Fibroblast of the aortic adventitia (primary cell): ENCODE measurements at places on chromosomes 7 and 10.

DNA sequence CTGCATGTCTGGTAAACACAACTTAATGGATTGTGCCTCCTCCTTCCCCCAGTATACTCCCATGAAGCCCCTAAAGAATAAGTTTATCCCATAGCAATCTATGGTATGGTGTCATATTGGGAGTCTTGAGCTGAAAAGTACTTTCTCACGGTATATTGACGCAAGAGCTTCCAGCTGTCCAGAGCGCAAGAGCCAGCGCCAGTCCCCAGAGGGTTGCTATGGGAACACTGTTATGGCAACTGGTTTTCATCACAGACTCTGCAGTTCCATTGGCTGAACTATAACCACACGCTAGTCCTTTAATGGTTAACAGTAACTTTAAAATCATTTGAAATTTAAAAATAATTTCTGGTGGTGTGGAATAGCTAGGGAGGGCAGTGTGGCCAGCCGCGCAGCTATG is 46.9 kb downstream of the PRPF18 start:
- DNase-seq = peak; percentile 91

GRCh38 chr10:133167693-133168616 is 7.9 kb downstream of the KNDC1 start:
- no peak for DNase-seq

DNA sequence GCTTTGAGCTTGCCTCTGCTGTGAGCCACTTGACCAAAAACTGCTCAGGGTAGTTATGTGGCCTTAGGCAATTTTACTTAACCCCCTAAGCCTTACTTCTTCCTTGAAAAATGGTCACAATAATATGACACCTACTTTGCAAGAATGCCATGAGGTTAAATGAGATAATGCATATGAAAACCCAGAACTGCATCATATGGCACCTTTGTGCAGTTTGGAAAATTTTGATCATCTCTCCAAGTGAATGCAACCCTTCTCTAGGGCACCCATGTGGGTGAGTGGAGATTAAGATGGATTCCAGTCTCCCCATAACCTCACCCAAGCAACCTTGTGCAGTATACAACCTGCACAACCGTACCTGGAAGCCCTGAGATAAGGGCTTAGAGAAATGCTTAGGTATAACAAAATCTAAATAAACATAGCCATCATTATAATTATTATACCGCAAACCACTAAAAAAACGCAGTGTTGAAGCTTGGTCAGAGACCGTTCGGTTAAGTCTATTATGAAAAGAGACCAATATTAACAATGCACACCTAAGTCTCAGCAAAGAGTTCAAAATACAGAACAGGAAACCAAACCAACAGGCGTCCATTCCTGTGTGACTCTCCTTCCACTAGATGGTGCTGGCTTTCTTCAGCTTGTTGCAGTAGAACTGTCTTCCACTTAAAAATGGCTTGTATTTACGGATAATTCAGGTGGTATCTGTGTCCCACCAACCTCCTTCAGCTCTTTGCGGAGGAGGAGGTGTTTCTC is 21.0 kb upstream of the ASB15 start:
- DNase-seq = peak; percentile 70

GRCh38 chr7:42175834-42176723 is 60.9 kb downstream of the GLI3 start:
- no peak for DNase-seq

DNA sequence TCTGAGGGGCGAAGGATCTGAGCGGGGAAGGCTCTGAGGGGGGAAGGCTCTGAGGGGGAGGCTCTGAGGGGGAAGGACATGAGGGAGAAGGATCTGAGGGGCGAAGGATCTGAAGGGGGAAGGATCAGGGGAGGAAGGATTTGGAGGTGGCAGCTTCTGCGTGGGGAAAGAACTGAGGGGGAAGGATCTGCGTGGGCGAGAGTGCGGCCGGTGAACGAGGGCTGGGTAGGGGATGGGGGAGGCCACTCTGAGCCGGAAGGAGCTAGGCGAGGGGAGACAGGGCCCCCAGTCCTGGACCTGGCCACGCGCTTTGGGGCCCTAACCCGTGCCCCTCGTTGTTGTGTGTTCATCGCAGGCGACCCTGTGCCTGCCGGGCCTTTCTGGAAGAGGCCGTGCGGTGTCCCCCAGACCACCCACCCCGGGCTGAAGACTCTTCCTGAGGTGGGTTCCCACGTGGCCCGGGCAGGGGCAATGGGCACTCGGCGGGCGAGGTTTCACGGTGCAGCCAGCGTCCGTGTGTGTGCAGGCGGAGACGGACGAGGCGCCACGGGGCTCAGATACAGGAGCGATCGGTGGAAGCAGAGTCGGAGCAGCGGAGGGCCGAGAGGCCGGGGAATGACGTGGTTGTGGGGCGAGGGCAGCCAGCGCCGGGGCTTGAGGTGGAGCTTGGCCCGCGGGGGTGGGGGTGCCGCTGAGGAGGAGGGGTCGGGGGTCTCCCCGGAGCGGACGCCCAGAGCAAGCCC is 2.0 kb downstream of the CALY start:
- DNase-seq = no peak

DNA sequence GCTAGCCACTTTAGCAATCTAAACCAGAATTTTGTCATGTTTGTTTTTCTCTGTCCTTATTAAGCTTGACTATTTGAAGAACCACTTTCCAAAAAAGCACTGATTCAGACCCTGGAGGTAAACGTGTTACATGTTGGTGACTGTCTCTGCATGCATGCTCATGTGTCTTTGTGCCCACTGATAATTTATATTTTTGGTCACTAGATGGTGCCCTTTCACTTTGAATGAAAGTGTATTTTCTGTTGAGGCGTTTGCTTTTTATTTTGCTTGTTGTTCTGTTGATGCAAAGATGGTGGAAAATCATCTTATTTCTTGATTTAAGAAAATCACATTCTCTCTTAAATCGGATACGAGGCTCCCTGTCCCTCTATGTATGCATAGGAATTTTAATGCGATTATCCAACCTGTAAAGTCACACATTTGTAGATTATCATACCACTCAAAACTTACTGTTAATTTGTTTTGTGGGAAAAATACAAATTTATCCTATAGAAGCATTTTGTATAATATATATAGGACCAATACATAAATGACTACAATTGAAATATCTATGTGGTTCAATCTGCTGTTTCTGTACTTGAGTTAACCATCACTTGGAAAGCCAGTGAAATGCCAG is 269.3 kb downstream of the BICC1 start:
- DNase-seq = peak; percentile 72

DNA sequence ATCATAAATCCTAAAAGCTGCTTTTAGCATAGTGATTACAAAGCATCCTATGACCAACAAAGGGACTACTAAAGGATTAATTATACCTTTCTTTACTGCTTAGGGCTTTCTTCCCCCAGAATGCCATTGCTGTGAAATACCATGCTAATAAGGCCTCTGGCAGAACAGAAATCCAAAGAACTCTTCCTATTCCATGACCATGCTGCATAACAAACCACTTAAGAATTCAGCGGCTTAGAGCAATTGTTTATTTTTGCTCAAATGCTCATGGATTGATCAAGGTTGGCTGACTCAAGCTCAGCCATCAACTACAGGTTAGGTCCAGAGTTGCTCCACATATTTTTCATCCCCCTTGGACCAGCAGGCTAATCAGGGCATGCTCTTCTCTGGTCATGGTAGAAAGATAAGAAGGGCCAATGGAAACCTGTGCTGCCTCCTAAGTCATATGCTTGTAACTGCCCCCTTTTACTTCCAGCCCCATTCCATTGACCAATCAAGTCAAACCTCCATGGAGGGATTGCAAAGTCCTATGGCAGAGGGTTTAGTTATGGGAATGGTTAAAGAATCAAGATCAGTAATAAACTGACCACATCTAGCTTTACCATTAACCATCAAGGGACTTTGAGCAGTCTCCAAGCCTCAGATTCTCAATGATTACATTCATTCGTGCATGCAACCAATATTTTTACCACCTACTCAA is 244.4 kb upstream of the FZD1 start:
- DNase-seq = no peak

DNA sequence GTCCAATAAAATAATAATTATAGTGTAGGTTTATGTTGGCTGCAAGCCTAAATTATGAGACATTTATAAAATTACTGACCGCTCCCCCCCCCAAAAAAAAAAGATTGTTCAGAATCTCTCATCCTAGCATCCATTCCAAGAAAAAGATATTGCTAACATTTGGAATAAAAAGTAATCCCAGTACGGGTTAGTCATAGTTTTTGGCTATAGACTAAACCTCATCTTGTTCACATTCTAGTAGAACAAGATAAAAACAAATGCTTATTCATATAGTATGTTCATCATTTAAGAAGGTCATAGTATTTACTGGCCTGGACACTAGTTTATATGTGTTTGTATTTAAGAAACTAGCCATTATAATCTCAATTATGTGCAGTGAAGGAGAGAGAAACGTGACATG is 44.0 kb downstream of the ADK start:
- peak; percentile 82 for DNase-seq

GRCh38 chr10:127690176-127690835 is 46.7 kb upstream of the FOXI2 start:
- no peak for DNase-seq

DNA sequence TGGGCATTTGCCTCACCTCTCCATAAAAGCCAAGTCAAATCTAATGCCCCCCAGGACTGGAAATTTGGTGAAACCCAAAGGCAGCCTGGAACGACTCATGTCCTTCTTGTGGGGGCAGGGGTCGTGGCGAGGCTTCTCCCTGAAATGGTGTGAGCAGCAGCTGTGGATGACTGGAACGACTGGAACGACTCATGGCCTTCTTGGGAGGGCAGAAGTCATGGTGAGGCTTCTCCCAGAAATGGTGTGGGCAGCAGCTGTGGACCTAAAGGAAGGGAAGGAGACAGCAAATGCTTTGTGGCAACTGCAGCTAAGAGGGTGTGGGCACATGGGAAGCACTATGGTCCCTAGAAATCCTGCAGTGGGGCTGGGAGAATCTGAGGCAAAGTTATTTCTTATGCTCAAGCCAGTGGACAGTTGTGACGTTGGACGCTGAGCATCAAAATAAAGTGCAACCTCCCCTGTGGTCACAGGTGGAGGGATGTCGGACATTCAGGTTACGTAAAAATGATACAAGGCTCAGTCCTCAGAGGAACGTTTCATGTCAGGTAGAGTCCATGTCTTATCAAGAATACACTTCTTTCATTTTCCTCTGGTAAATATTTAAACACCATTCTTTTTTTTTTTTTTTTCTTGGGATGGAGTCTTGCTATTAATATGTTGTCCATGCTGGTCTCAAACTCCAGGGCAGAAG is 107.0 kb upstream of the KIF5B start:
- no peak for DNase-seq

DNA sequence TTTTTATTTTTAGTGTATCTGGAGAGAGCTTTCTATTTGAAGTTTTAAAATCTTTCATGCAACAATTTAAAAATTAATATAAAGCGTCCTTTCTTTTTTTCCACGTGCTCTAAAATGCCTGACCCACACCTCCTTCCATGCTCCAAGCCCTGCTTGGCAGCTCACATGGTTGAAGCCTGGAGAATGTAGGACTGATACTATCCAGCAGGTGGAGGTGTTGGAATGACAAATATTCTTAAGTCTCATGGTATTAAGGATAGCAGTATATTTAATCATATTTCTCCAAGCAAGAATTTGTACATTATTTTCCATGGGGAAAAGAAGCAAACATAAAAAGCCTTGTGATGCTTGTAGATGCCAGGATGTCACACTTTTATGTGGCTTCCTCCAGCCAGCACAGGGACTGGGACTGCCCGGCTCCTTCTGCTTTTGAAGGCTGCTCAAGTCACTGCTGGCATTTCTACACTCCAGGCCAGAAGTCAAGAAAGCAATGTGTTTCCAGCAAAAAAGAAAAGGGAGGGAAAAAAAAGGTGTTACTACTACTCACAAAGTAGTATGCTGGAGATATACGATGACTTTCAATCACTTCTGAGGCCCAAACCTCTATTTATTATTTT is 49.7 kb downstream of the BZW2 start:
- DNase-seq = peak; percentile 81

- DNase-seq = no peak
These were observed 73.8 kb upstream of the FAM180A start for GRCh38 chr7:135822376-135822775.

DNA sequence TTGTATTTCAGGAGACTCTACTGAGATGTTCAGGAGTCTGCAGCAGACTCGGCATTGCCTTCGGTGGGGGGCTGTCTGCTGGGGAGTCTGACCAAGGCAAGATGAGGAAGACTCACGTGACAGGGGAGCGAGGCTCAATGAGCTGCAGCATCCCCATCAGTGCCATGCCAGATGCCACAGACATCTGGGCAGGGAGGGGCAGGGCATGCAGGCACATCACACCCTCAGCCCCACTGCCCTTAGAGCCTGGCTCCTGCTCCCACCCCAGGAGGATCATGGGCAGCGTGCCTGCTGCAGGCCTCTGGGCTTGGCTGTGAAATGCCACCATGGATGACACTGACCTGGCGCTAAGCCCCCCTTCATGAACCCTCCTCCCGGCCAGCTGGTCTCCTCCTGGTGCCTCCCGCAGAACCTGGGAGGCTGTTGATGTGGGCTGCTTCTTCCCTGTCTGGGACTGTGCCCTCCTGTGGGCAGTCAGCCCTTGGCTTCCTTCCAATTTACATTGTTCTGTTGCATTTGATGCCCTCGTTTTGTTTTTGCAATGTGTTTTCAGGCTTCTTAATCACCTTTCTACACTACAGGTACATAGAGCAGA is 235.0 kb downstream of the PAXIP1 start:
- DNase-seq = no peak

GRCh38 chr7:18541181-18541870 is 45.8 kb downstream of the HDAC9 start:
- DNase-seq = peak; percentile 55

DNA sequence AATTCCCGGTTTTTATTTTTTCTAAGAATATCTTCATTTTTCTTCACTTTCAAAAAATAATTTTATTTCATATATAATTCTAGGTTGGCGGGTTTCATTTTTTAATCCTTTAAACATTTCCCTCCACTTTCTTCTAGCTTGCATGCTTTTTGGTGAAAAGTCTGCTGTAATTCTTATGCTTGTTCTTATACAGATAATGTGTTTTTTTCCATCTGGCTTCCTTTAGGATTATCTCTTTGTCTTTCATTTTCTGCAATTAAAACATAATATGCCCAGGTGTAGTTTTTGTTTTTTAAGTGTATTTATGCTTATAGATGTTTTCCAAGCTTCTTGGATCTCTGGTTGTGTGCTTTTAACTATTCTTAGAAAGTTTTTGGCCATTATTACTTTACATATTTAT is 341.3 kb upstream of the SEMA3C start:
- DNase-seq = no peak

DNA sequence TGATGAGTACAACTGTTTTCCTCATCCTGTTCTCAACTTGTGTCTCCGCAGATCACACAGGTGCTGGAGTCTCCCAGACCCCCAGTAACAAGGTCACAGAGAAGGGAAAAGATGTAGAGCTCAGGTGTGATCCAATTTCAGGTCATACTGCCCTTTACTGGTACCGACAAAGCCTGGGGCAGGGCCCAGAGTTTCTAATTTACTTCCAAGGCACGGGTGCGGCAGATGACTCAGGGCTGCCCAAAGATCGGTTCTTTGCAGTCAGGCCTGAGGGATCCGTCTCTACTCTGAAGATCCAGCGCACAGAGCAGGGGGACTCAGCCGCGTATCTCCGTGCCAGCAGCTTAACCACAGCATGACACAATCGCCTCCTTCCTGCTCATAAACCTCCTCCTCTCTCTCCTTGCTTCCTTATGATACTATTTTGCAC is 126.7 kb upstream of the PRSS58 start:
- DNase-seq = no peak
